ENCODE measurements at places on chromosomes 6 and 20. TPM values are rescaled to one million over a fixed set of nuclear protein-coding genes. Genes with fewer than 3 reads are reported as not detected.
A peak's percentile ranks its signal among the peaks of the same experiment; 100 is the strongest.

Gene RNF39
- 2.9 TPM for total RNA-seq

Gene LZTS3
- total RNA-seq, result 28.1 TPM

GRCh38 chr6:163248051-163248450 is 166.5 kb upstream of the QKI start:
- no peak overlapping the region for H3K4me3 ChIP-seq
- DNase-seq, result no peak
- H3K4me1 ChIP-seq, result no peaks in the 10 kb centered on the region
- no peaks in the 10 kb centered on the region for H3K27me3 ChIP-seq
- H3K36me3 ChIP-seq, result no peaks in the 10 kb centered on the region
- no peak overlapping the region for H3K27ac ChIP-seq

Gene MCCD1
- total RNA-seq, result not detected

- H3K36me3 ChIP-seq, result no peaks in the 10 kb centered on the region
- DNase-seq, result peak; percentile 64
- no peak overlapping the region for H3K4me3 ChIP-seq
- H3K27ac ChIP-seq, result no peak overlapping the region
- H3K4me1 ChIP-seq, result no peaks in the 10 kb centered on the region
These were observed 11.5 kb upstream of the SSR1 start for GRCh38 chr6:7324520-7324919.

DNA sequence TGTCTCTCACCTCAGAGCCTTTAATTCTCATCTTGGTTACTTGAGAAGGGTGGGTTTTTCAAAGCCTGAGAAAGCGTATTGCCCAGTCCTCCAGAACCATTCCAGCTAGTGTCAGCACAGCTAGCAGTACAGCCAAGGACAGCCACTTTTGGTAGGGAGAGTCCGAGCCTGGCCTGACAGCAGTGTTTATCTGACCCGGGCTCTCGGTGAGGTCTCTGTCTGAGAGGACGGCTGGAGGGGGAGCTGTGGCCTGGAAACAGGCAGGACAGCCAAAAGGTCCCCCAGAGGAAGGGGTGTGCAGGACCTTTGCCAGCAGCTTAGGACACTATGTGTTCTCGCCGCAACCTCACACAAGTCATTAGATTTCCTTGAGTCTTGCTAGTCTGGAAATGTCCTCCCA is 38.8 kb downstream of the LYRM2 start:
- no peak overlapping the region for H3K4me3 ChIP-seq
- no peak for DNase-seq
- no peaks in the 10 kb centered on the region for H3K36me3 ChIP-seq
- no peaks in the 10 kb centered on the region for H3K27me3 ChIP-seq
- H3K4me1 ChIP-seq, result no peaks in the 10 kb centered on the region
- H3K27ac ChIP-seq, result no peak overlapping the region

Gene MLN
- not detected for total RNA-seq

DNA sequence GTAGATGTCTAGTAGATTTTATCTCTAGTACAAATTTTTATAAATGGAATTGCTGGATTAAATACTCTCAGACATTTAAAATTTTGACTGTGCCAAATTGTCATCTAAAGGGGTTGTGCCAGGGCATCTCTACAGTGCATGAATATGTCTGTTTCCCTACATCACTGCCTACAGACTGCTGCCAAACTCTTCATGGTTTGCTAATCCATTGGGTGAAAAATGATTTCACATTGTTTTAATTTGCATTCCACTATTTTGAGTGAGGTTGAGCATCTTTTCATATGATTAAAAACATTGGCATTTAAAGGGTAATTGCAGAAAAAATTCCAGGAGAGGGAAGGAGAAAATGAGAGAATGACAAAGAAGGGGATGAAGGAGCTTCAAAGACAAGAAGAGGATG is 267.7 kb upstream of the RNF24 start:
- no peaks in the 10 kb centered on the region for H3K27me3 ChIP-seq
- no peaks in the 10 kb centered on the region for H3K36me3 ChIP-seq
- no peaks in the 10 kb centered on the region for H3K4me1 ChIP-seq
- no peak overlapping the region for H3K27ac ChIP-seq
- no peak for DNase-seq

DNA sequence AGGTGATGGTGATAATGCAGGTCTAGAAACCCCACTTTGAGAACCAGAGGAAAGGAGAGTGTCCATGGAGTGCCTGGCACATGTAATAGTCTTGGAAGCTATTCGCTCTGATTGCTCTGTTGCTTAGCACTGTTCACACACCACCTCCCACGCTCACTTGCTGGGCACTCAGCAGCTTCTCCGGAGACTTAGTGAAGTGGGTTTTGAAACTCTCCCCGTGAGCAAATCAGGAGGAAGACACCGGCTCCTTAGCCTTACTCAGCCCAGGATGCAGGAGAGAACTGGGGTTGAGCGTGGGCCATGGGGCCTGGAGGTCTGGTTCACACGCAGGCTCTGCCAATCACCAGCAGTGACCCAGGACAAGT is 22.2 kb downstream of the BMP7 start:
- no peak overlapping the region for H3K4me3 ChIP-seq
- H3K27ac ChIP-seq, result no peak overlapping the region
- no peaks in the 10 kb centered on the region for H3K36me3 ChIP-seq
- H3K4me1 ChIP-seq, result no peaks in the 10 kb centered on the region

GRCh38 chr20:42567409-42567808 is 622.3 kb downstream of the PTPRT start:
- no peaks in the 10 kb centered on the region for H3K4me1 ChIP-seq
- no peaks in the 10 kb centered on the region for H3K36me3 ChIP-seq
- no peak overlapping the region for H3K27ac ChIP-seq

- DNase-seq, result no peak
- no peak overlapping the region for H3K27ac ChIP-seq
- no peaks in the 10 kb centered on the region for H3K36me3 ChIP-seq
These were observed 19.0 kb downstream of the REM1 start for GRCh38 chr20:31494131-31494530.

- no peaks in the 10 kb centered on the region for H3K36me3 ChIP-seq
- DNase-seq, result no peak
- H3K27ac ChIP-seq, result no peak overlapping the region
- no peaks in the 10 kb centered on the region for H3K27me3 ChIP-seq
- no peak overlapping the region for H3K4me3 ChIP-seq
These were observed 31.1 kb downstream of the NCOA7 start for GRCh38 chr6:125821825-125822281.

Gene TINAG
- total RNA-seq, result not detected

- H3K4me1 ChIP-seq, result no peaks in the 10 kb centered on the region
- no peaks in the 10 kb centered on the region for H3K36me3 ChIP-seq
- H3K27ac ChIP-seq, result no peak overlapping the region
- no peak for DNase-seq
- H3K4me3 ChIP-seq, result no peak overlapping the region
These were observed 93.8 kb downstream of the SCP2D1 start for GRCh38 chr20:18907353-18907752.

- no peaks in the 10 kb centered on the region for H3K36me3 ChIP-seq
- H3K4me3 ChIP-seq, result peak overlapping the region; percentile 71
- peaks cover 8% of the 10 kb centered on the region for H3K4me1 ChIP-seq
- peak overlapping the region; percentile 77 for H3K27ac ChIP-seq
These were observed 516 bp downstream of the LRRC1 start for GRCh38 chr6:53795340-53795701.

- no peak overlapping the region for H3K27ac ChIP-seq
- H3K4me1 ChIP-seq, result no peaks in the 10 kb centered on the region
- DNase-seq, result no peak
These were observed 62.9 kb upstream of the KCNG1 start for GRCh38 chr20:51085769-51086168.

- no peaks in the 10 kb centered on the region for H3K36me3 ChIP-seq
- no peak overlapping the region for H3K4me3 ChIP-seq
- H3K4me1 ChIP-seq, result no peaks in the 10 kb centered on the region
- no peaks in the 10 kb centered on the region for H3K27me3 ChIP-seq
- no peak for DNase-seq
These were observed 32.7 kb downstream of the WDR27 start for GRCh38 chr6:169669147-169669546.

DNA sequence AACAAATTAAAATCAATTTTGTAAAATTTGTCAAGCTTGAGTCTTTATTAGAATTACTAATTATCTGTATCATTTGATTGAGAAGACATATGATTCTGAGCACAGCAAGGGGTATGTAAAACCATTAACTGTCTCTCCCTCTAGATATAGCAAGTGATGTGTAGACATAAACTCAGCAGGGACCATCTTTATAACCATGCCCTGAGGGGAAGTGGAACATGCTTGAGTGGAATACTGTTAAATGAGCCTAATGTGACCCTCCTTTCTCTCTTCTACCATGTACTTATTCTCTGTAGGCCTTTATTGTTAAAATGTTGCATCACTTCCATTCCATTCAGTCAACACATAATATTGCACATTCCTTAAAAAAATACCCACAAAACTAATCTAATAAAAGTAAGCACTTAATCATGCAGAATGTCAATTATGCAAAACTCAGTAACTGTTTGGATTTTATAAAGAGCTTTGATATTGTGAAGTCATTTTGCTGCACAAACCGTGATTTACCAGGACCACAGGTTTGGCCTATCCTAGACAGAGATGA is 896.6 kb upstream of the MANEA start:
- no peaks in the 10 kb centered on the region for H3K36me3 ChIP-seq
- no peak overlapping the region for H3K27ac ChIP-seq
- H3K4me3 ChIP-seq, result no peak overlapping the region
- no peak for DNase-seq
- no peaks in the 10 kb centered on the region for H3K27me3 ChIP-seq

DNA sequence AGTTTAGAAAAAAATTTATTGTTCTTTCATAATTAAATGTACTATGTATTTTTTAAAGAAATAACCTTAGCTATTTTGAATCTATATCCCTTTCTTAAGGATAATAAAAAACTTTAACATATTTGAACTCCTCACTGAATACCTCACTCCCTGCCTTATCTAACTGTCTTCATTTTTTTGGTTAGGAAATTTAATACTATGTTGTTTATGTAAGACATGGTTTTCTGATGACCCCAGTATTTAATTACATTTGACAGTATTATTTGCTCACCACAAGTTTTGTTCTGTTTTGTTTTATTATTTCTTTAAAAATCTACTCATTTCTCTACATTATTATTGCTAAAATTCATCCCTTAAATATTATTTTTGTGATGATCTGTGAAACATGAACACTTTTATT is 394.4 kb upstream of the ADGRB3 start:
- H3K27me3 ChIP-seq, result no peaks in the 10 kb centered on the region
- no peaks in the 10 kb centered on the region for H3K36me3 ChIP-seq
- no peaks in the 10 kb centered on the region for H3K4me1 ChIP-seq
- no peak overlapping the region for H3K4me3 ChIP-seq
- DNase-seq, result no peak
- H3K27ac ChIP-seq, result no peak overlapping the region

DNA sequence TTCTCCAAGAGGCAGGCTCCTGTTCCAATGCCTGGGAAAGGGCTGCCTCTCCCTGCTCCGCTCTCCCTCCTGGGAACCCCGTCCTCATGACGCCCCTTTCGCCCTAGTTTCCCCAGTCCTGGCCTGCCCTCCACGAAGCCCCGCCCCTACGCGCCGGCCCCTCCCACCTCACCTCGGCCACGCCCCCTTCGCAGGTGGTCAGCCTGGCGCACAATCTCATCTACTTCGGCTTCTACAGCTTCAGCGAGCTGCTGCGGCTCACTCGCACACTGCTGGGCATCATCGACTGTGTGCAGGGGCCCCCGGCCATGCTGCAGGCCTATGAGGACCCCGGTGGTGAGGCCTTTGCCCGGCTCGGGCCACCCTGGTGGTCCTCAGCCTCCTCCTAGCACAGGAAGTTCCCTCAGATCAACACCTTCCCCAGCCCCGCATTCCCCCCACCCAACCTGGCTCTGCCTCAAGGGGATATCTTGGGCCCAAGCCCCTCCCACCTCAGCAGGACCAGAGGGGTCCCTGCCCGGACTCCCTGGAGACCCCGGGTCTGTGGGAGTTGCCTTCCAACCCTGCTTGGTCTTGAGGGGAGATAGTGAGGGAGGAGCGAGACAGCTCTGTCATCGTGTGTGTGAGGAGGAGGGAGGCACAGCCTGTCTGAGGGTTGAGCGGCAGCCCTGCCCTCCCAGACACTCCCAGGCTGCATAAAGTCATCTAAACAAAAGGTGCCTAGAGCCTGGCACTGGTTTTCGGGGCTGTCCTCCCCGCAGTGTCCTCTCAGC is 40.3 kb downstream of the UQCC2 start:
- no peak overlapping the region for H3K27ac ChIP-seq
- no peaks in the 10 kb centered on the region for H3K4me1 ChIP-seq
- DNase-seq, result no peak
- no peak overlapping the region for H3K4me3 ChIP-seq

- H3K27ac ChIP-seq, result peak overlapping the region; percentile 74
- no peaks in the 10 kb centered on the region for H3K36me3 ChIP-seq
- H3K27me3 ChIP-seq, result no peaks in the 10 kb centered on the region
- peaks cover 9% of the 10 kb centered on the region for H3K4me1 ChIP-seq
- DNase-seq, result peak; percentile 71
- H3K4me3 ChIP-seq, result no peak overlapping the region
These were observed 94.0 kb upstream of the NHSL1 start for GRCh38 chr6:138593124-138593877.

- H3K27ac ChIP-seq, result peak overlapping the region; percentile 100
- H3K4me3 ChIP-seq, result peak overlapping the region; percentile 89
- no peak for DNase-seq
- peaks cover 14% of the 10 kb centered on the region for H3K4me1 ChIP-seq
- H3K36me3 ChIP-seq, result no peaks in the 10 kb centered on the region
- no peaks in the 10 kb centered on the region for H3K27me3 ChIP-seq
These were observed 3.7 kb upstream of the FOXO3 start for GRCh38 chr6:108556866-108557493.

GRCh38 chr6:166168616-166169548 is 1.2 kb upstream of the TBXT start:
- H3K36me3 ChIP-seq, result no peaks in the 10 kb centered on the region
- DNase-seq, result peak; percentile 72
- H3K27ac ChIP-seq, result no peak overlapping the region
- H3K4me1 ChIP-seq, result peaks cover 6% of the 10 kb centered on the region
- H3K4me3 ChIP-seq, result no peak overlapping the region
- peaks cover 10% of the 10 kb centered on the region for H3K27me3 ChIP-seq

DNA sequence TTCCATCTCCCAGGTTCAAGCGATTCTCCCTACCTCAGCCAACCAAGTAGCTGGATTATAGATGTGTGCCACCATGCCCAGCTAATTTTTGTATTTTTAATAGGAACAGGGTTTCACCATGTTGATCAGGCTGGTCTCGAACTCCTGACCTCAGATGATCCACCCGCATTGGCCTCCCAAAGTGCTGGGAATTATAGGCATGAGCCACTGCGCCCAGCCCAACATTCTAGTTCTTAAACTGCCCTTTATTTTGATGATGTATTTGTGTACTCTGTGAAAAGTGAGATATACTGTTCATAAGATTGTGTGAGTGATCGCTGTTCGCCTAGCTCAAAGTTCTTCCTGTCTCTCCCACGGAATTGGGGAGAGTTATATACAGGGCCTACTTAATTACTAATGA is 93.1 kb downstream of the HFE start:
- H3K4me3 ChIP-seq, result no peak overlapping the region
- no peak for DNase-seq
- H3K36me3 ChIP-seq, result no peaks in the 10 kb centered on the region
- no peaks in the 10 kb centered on the region for H3K27me3 ChIP-seq
- H3K4me1 ChIP-seq, result peaks cover 3% of the 10 kb centered on the region

Measured in upper lobe of left lung (tissue), 6 donors.